NCI-H2029 treated with DMSO at 0.1 percent for 48 hours (cell line): ENCODE measurements at places on chromosomes 6 and 20.
A peak's percentile ranks its signal among the peaks of the same experiment; 100 is the strongest.

DNA sequence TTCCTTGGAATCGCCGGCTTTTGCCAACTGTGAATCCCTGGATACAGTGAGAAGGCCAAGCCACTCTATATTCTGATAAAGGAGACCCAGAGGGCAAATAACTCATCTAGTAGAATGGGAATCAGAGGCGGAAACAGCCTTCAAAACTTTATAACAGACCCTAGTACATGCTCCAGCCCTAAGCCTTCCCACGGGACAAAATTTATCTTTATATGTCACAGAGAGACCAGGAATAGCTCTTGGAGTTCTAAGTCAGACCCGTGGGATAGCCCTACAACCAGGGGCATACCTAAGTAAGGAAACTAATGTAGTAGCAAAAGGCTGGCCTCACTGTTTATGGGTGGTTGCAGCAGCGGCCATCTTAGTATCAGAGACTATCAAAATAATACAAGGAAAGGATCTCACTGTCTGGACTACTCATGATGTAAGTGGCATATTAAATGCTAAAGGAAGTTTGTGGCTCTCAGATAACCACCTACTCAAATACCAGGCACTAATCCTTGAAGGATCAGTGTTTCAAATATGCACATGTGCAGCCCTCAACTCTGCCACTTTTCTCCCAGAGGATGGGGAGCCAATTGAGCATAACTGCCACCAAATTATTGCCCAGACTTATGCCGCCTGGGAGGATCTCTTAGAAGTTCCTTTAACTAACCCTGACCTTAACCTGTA lies 29.5 kb downstream of the CEP85L start:
- no peak for DNase-seq

- DNase-seq: no peak
Measured at GRCh38 chr20:40654876-40655275, 34.2 kb downstream of the MAFB start.

DNA sequence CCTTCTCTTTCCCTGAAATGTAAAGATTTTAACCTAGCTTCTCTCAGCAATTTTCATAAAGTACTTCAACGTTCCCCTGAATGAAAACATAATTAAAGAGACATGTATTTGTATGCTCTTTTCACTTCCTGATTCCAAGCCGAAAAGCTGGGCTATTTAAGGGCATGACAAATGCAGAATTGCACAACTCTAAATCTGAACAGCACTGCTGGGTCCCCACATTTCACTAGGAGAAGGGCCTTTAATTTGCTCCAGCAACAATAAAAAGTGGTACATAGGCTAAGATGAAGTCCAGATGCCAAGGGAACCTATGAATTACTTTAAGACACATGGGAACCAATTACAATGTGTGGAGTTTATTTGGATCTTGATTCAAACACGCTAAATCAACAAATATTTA lies 42.0 kb downstream of the IRAK1BP1 start:
- no peak for DNase-seq

GRCh38 chr6:122008101-122008999 lies 391.1 kb upstream of the HSF2 start:
- no peak for DNase-seq

- no peak for DNase-seq
Measured at GRCh38 chr6:106685833-106686232, 56.5 kb downstream of the QRSL1 start.

GRCh38 chr6:135008072-135008940 lies 46.3 kb downstream of the HBS1L start:
- DNase-seq: no peak

GRCh38 chr6:71367756-71368155 lies 79.1 kb downstream of the OGFRL1 start:
- DNase-seq: no peak

GRCh38 chr6:24205020-24205492 lies 79.0 kb downstream of the NRSN1 start:
- DNase-seq: peak; percentile 91

GRCh38 chr20:10770753-10771152 lies 97.0 kb upstream of the JAG1 start:
- no peak for DNase-seq

GRCh38 chr6:100338090-100338489 lies 126.6 kb downstream of the SIM1 start:
- no peak for DNase-seq

DNA sequence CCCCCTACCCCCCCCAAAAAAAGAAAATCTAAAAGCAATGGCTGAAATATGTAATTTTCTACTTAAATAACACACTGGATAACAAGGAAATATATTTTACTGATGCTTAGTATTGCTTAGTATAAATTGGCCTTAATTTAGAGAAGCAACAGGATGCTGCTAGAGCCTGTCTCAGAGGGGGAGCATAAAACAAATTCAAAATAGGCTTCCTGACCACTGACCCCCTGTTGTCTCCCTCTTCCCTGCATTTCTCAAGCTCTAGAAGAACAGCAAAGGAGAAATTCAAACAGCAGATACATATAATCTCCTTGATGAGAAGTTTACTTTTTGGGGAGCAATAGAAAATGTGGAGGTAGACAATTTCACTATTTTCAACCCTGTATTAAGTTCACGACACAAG lies 631.1 kb upstream of the GJE1 start:
- no peak for DNase-seq

DNA sequence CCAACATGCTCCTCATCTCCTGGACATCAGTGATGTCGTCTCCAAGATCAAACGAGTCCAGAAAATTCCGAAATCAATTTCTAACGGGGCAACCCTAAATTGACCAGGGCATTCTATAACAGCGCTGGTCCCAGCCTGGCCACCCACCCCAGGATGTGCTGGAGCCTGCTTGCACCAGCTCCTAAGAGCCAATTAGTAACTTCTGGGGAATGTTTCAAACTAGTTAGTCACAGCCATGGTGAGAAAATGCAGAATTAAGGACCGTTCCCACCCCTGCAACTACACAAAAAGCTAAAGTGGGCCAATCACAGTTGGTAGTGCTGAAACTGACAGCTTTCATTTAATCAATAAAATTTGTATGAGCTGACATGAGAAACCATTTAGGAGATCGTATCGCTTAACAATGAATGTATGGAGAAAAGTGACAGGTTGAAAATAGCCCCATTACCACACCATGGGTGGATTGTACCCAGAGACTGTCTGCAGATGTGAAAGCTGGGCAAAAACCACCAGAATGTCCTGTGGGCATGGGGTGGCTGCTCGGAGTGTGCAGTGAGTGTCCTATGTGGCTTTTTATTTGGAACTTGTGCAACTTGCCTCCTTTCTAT lies 165.7 kb upstream of the AFDN start:
- DNase-seq: no peak

GRCh38 chr6:107756660-107757355 lies 67.3 kb downstream of the SCML4 start:
- no peak for DNase-seq

DNA sequence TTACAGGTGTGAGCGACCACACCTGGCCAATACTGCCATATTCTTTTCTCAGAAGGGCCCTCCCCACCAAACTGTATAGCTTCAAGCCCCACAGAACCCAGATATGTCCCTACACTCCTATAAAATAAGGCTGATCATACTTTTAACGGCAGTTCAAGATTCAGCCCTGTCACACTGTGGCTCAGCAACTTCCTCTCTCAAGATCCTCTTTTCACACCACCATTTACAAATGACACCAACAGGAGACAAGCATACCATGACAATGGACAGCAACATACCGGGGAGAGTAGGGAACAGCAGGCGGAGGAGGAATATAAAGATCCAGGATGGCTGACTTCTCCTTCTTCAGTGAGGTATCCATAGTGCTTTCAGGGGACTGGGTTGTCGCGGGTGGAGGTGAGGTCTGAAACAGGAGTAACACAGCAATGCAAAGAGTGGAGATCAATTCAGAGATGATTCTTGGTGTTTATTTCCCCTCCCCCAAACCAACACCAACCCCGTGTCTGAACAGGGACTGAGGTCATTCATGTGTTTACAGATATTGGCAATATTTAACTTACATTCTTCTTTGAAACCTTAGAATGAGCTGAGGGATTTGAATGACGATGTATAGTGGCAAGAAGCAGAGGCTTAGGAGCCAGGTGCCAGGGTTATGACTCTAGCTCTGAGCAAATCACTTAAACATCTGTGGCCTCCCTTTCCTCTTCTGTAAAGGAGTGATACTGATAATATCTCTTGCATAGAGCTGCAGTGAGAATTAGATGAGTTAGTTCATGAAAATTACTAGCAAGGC lies 57.6 kb upstream of the IPCEF1 start:
- no peak for DNase-seq

DNA sequence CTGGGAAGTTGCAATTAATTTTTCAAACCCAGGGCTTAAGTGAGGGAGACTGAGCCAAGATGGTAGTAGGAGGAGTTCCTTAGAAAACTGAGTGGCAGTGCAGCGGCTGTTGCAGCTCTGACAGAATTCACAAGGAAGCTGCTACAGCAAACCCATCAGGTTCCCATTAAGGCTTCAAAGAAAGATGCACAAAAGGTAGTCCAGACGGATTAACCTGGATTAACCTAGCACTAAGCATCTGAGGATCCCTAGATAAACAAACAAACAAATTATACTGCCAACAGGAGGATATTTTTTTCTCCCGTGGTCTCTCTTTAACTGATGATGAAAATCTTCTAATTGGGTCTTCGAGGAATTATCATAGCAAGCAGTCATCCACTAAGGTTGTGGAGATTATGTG lies 5.2 kb downstream of the TENT5A start:
- DNase-seq: no peak

- no peak for DNase-seq
Measured at GRCh38 chr6:134984821-134985220, 34.9 kb upstream of the ALDH8A1 start.

DNA sequence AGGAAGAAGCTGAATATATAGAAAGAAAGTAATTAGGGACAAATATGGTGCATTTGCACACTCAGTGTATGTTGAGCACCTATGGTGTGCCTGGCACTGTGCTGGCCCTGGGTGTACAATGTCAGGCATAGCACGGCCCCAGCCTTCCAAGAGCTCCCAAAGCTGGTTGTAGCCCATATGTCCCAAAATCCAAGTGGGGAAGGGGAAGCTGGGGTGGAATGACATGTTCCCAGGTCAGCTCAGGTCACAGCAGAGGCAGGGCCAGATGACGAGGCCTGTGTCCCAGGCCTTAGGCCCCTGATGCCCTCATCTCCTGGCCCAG lies 170.0 kb downstream of the VEGFA start:
- no peak for DNase-seq

- DNase-seq: no peak
Measured at GRCh38 chr20:32985596-32985995, 18.6 kb downstream of the SUN5 start.

DNA sequence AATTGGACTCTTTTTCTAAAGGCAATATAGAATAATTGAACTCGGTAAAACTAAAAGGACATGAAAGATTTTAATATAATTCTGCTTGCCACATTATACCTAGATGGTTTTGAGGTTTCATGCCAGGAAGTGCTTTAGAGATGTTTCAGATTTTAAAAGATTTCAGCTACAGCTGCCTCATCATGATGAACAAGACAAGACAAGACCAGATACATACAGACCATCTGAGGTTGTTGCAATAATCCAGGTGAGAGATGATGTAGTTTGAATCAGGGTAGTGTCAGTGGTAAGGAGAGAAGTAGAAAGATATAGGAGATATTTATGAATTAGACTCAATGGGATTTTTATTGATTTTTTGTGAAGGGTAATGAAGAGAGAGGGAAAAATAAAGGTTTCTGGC lies 374.3 kb upstream of the HSF2 start:
- DNase-seq: no peak

DNA sequence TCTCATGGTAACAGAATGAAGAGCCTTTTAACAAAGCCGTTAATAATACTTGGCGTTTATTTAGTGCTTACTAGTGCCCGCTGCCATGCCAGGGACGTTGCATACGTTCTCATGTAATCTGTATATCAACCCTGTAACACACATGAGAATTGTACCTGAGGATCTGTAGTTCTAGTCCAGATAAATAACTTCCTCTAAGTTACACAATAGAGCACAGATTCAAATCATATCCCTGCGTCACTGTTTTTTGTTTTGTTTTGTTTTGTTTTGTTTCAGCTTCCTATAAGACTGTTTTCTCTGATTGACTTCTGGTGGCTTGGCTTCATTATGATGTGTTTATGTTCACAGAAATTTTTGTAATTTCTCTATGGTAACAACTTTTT lies 553 bp downstream of the ZSCAN16 start:
- no peak for DNase-seq

- no peak for DNase-seq
Measured at GRCh38 chr6:139482287-139482686, 107.8 kb upstream of the CITED2 start.

- no peak for DNase-seq
Measured at GRCh38 chr6:54503144-54503543, 194.9 kb downstream of the TINAG start.

DNA sequence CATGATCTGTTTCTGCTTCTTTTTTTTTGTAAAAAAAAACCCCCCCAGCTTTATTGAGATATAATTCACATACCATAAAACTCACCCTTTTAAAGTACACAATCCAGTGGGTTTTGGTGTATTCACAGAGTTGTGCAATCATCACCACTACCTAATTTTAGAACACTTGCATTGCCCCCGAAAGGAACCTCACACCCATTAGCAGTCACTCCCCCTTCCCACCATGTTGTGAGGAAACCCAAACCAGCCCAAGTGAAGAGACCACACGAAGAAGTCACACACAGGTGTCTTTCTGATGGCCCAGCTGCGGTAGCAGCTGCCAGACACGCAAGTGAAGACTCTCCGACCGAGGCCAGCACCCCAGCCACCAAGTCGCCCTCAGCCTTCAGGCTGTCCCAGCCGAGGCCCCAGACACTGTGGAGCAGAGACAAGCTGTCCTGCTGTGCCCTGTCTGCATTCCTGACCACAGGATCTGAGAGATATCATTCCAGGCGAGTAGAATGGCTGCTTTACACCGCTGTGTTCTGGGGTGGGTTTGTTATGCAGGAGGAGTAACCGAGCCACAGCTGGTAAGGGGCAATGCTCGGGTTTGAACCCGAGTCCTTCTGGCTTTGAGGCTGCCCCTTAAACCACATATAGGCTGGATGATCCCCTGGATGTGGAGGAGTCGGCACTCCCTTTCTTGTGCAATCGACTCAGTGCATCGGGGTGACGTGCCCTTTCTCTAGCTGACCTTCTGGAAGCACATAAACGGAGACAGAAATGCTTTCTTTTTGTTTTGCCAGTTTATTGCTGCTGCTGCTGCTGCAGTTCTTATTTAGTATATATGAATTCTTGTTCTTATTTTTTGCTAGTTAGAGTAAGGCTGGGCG lies 59.1 kb upstream of the PTPN1 start:
- DNase-seq: no peak

- peak; percentile 19 for DNase-seq
Measured at GRCh38 chr6:32668226-32668747, 1.8 kb upstream of the HLA-DQB1 start.

GRCh38 chr20:63542696-63543095 lies 4.9 kb downstream of the SRMS start:
- no peak for DNase-seq
